ENCODE measurements at places on chromosomes 7 and 10.
A peak's percentile ranks its signal among the peaks of the same experiment; 100 is the strongest.

- DNase-seq = peak; percentile 55
Observed at GRCh38 chr10:34816501-34817002, 1.5 kb upstream of the PARD3 start.

DNA sequence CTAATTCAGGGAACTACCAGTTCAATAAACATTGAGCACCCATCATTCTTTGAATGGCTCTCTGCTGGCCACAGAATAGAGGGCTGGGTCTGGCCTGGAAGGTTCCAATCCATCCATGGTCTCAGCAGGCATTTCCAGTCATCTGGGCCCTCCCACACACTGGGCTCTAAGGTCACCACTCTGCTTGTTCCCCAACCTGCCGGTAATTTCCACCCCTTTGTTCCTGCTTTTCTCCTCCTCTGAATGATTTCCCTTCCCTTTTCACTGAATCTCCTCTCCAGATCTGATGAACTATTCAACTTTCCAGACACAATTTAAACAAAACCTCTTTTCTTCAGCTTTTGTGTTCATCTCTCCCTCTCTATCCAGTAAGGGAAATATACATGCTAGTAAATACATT lies 2.6 kb downstream of the BZW2 start:
- DNase-seq = no peak

DNA sequence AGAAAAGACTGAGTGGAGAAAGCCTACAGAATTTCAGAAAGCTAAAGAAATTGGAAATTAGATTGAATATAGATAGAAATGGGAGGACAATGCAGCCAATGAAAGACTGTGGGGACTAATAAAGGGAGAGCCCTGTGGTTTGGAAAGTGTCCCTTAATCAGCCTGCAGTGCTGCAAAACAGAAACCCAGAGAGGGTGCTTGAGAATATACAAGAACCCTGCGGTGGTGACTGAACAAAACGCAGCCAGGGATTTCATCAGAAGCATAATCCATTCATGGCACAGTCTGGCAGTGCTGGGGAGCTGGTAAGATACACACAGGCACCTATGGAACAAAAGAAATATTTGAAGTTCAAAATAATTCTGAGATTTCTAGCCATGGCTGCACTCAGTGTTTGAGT lies 19.1 kb downstream of the CEP41 start:
- DNase-seq = no peak

GRCh38 chr7:149477494-149478443 lies 16.9 kb upstream of the ZNF777 start:
- DNase-seq = no peak

DNA sequence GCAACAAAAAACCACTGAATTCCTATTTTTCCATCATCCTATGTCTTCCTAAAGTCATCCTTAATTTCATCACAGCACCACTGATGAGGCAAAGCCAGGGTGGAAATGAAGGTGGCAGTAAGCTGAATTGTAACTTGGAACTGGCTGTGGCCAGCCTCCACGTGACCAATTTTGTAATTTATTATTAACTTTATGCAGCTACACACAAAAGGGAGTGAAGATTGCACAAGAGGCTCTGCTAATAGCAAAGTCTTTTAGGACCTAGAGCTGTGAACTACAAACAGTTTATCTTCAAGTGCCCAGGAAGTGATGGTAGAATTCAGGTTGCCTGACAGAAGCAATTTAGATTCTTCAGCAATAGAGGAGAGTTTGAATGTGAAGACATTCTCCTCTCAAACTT lies 176.4 kb downstream of the CCDC71L start:
- DNase-seq = no peak

DNA sequence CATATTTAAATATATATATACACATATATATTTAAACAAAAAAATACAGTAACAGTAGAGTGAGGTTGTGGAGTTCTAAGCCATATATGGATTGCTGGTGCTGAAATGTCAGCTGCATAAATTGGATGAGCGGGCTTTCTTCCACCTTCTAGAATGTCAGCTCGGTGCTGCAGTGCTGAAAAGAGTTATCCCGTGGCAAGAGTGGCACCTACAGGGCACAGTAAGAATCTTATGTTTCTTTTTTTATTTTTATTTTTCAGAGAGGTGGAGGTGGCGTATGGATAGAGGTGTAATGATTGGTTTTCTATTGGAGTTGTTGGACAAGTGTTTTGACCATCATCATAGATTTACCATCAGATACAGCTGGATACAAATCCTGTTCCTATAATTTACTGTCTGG lies 86.2 kb upstream of the DYNC1I1 start:
- peak; percentile 87 for DNase-seq

DNA sequence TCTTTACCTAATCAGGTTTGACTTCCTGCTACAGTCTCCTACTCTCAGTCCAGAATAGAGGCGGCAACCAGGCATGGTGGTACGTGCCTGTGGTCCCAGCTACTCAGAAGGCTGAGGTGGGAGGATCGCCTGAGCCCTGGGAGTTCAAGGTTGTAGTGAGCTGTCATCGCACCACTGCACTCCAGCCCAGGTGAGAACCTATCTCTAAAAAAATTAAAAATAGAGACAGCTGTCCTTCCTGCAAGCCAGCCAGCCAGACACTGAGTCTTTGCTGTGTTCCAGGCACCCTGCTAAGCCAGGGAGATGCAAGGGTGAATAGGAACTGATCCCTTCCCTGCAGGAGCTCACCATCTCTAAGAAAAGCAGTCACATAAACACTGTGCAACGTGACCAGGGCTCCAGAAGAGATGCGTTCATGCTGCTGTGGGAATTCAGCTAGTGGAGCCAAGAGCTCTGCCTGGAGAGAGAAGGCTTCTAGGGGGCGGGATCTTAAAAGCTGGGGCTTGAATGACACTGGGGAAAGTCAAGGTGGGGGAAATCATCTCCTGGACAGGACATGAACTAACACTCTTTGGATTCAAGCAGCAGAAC lies 22.1 kb upstream of the SLIT1 start:
- DNase-seq = no peak

DNA sequence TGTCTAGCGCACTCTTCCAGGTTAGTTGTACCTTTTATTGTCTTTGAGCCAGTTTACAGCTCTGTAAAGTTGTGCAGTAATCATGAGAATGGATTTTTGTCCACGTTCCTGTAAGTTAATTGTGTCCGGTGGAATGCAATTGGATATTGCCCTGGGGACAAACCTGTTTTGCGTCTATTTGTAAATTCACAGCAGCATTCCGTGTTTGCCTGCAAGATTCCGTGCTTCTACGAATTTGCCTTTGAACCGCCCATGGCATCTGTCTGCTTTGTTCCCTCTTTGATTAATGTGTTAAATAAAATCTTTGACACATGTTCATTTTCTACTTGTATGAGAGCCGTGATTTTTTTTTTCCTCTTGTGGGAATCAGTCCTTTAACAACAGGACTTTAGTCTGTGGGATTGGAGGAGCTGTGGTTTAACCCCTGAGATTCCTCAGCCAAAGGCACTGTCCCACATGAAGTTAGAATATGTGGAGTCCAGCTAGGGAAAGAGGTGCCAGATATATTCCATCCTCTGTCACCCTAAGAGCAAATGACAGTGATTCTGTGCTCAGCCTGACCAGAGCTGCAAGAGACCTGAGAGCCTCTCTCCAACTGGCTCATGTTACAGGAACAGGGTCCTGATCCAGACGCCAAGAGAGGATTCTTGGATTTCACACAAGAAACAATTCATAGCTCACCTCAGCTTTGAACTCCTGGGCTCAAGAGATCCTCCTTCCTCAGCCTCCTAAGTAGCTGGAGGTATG lies 126.3 kb downstream of the COL26A1 start:
- DNase-seq = peak; percentile 65

DNA sequence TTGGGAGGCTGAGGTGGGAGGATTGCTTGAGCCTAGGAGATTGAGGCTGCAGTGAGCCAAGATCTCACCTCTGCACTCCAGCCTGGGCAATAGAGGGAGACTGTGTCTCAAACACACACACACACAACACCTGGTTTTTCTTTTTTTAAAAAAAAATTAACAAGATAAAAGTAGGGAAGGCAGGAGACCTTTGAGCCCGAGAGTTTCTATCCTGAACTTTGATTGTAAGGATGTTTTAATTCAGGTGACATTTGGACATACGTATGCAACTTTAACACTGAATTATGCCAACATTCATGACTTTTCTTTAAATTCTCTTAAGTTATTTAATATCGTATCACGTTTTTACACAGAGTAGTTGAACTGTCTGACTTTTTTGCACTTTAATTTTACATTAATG lies 11.7 kb upstream of the CYP2E1 start:
- DNase-seq = no peak

GRCh38 chr10:86967481-86967941 lies 771 bp upstream of the ADIRF start:
- DNase-seq = no peak

- DNase-seq = peak; percentile 85
Observed at GRCh38 chr10:91551856-91552255, 81.0 kb downstream of the PPP1R3C start.

DNA sequence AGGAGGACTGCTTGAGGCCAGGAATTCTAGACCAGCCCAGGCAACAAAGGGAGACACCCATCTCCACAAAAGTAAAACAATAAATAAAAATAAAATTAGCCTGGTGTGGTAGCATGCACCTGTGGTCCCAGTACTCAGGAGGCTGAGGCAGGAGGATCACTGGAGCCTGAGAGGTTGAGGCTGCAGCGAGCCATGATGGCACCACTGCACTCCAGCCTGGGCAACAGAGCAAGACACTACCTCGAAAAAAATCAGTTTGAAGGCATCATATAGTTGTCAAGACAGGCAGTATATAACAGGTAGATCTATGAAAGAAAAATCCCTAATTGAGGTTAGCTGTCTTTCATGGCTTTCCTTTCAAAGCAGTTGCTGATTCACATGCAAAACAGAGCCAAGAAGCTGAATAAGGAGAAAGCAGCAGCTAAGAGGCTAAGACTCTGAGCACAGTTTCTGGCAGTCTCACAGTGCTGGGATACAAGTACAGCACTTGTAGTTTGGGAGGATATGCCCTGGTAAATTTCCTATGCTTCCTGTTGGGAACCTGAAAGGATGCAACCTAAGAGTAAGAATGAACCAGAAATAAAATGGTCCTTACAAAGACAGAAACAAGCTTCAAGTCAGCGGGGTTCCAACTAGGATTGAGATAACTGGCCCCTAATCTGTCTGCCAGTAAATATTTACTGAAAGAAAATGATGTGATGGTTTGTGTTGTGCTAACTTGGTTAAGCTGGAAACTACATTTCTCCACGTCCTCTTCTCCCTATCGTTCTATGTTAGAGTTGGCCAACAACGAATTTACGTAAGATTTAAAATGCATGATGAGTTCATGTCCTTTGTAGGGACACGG lies 368.5 kb upstream of the HPS1 start:
- DNase-seq = no peak

- DNase-seq = peak; percentile 63
Observed at GRCh38 chr7:137996386-137996851, 5.5 kb downstream of the CREB3L2 start.

DNA sequence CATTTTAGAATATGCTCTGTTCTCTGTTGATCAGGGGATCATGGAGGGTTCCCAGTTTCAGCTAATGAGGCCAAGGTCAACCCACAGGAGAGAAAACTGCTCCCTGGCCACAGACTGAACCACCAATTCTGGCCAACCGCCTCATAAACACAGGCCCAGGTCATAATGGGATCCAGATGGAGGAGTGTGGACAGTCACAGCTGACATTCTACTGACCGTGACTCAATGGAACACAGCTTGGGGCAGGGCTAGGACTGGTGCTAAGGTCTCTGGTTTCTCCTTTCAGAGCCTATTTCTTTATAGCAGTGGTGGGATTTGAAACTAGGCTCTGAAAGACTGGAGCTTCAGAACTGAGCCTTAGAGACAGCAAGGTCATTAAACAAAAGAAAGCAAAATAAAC lies 68.3 kb downstream of the HIPK2 start:
- DNase-seq = no peak

All from tongue (tissue), 3 donors.